ENCODE measurements at places on chromosomes 6 and 20. TPM values are rescaled to one million over a fixed set of nuclear protein-coding genes. Genes with fewer than 3 reads are reported as not detected.

Gene TNF
- 0.59 TPM for total RNA-seq

Gene C4A
- 5.1 TPM for total RNA-seq

Gene OR12D3
- total RNA-seq, result not detected

Gene GTF2H4
- total RNA-seq, result 59.7 TPM

Gene TXLNB
- 0.05 TPM for total RNA-seq

Gene DCDC2
- total RNA-seq, result 0.17 TPM

Gene CFAP61
- 1.7 TPM for total RNA-seq

Gene KCNB1
- total RNA-seq, result 0.79 TPM

Gene TREML2
- total RNA-seq, result not detected

Gene SCRT2
- not detected for total RNA-seq

Gene UNC5CL
- 2.2 TPM for total RNA-seq

Data from HCT116 (cell line).